ENCODE measurements at places on chromosomes 7 and 10. TPM values are rescaled to one million over a fixed set of nuclear protein-coding genes. Genes with fewer than 3 reads are reported as not detected.

- no peaks in the 10 kb centered on the region for H3K36me3 ChIP-seq
- H3K4me1 ChIP-seq: no peaks in the 10 kb centered on the region
- H3K27me3 ChIP-seq: no peaks in the 10 kb centered on the region
- no peak overlapping the region for H3K27ac ChIP-seq
- no peak overlapping the region for H3K4me3 ChIP-seq
- DNase-seq: no peak
Measured at GRCh38 chr7:156626220-156626895, 14.2 kb upstream of the RNF32 start.

DNA sequence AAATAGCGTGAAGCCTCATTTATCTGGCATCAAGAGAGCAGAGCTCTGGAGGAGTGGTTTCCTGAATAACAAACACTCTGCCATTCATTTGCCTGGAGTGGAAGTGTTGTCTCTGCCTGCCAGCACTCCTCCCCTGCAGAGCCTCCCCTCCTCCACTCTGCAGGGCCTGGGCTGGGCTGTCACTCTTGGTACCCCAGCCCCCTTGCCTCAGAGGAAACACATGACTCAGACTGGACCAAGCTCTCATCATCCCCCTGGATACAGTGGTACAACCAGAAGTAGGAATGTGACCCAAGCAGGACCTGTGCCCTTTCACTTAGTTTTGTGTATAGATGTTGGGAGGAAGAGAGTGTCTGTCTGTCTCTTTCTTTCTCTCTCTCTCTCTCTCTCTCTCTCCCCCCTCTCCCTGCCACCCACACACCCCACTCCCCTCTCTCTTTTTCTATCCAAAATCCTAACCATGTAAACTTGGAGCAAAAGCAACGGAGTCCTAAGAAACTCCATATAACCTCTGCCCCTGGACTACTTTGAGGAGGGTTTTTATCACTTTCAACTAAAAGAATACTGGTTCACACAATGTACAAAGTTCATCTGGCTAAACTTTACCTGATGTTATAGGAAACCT, 43.9 kb downstream of the DOCK4 start:
- no peaks in the 10 kb centered on the region for H3K36me3 ChIP-seq
- DNase-seq: no peak
- no peak overlapping the region for H3K4me3 ChIP-seq

DNA sequence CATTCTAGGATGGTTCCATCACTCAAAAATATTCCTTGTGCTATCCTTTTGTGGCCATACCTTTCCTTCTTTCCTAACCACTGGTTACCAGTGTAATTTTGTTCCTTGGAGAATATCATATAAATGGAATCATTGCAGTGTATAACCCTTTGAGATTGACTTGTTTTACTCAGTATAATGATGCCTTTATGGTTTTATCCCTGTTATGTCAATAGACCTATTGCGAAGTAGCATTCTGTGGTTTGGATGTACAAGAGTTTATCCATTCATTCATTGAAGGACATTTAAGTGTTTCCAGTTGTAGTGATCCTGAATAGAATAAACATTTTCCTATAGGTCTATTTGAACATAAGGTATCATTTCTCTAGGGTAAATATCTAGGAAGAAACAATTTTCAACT, 54.2 kb downstream of the RBM33 start:
- no peak for DNase-seq
- H3K4me3 ChIP-seq: no peak overlapping the region
- peaks cover 18% of the 10 kb centered on the region for H3K4me1 ChIP-seq
- H3K36me3 ChIP-seq: peaks cover 2% of the 10 kb centered on the region
- no peak overlapping the region for H3K27ac ChIP-seq

JAKMIP3 gene
- polyA plus RNA-seq: 0.06 TPM

GRCh38 chr10:82980321-82980720, 1105.3 kb downstream of the NRG3 start:
- no peaks in the 10 kb centered on the region for H3K36me3 ChIP-seq
- H3K27ac ChIP-seq: no peak overlapping the region
- H3K27me3 ChIP-seq: no peaks in the 10 kb centered on the region

- no peak overlapping the region for H3K27ac ChIP-seq
- H3K27me3 ChIP-seq: no peaks in the 10 kb centered on the region
- no peak overlapping the region for H3K4me3 ChIP-seq
- peaks cover 10% of the 10 kb centered on the region for H3K4me1 ChIP-seq
- DNase-seq: no peak
Measured at GRCh38 chr10:120431251-120431651, 25.8 kb upstream of the PLPP4 start.

DNA sequence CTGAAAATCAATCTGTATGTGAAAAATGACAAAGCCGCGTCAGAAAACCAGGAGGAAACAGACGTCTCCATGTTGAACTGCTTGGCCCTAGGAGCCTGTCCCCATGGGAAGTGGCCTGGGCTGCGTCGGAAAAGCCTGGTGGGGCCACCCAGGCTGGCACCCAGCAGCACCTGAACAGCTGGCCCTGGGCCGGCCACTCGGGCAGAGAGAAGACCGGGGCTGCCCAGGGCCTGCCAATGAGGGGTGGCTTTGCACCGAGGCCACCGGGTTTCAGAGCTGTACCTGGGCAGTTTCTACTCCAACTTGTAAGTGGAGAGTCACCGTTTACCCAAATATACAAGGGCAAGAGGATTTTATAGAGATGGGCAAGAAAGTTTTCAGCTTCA, 1.1 kb upstream of the FUOM start:
- H3K27ac ChIP-seq: no peak overlapping the region
- H3K4me1 ChIP-seq: no peaks in the 10 kb centered on the region
- no peak overlapping the region for H3K4me3 ChIP-seq
- H3K36me3 ChIP-seq: no peaks in the 10 kb centered on the region

C10orf105 gene
- not detected for polyA plus RNA-seq

DNA sequence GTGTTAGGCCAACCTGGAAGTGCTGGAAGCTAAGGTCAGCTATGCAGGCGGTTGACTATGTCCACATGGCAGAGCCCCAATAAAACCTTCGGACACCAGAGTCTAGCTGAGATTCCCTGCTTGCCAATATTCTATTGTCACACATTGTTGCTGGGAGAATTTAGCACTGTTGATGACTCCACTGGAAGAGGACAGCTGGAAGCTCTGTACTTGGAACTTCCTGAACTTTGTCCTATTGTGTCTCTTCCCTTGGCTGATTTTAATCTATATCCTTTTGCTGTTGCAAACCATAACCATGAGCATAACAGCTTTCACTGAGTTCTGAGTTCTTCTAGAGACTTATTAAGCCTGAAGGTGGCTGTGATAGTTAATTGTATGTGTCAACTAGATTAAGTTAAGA, 12.0 kb downstream of the XRCC2 start:
- H3K36me3 ChIP-seq: no peaks in the 10 kb centered on the region
- DNase-seq: no peak
- H3K27me3 ChIP-seq: no peaks in the 10 kb centered on the region
- no peak overlapping the region for H3K27ac ChIP-seq
- no peak overlapping the region for H3K4me3 ChIP-seq

GRCh38 chr7:87875151-87876039, 765 bp downstream of the SLC25A40 start:
- H3K27ac ChIP-seq: peak overlapping the region; percentile 93
- H3K4me1 ChIP-seq: peaks cover 9% of the 10 kb centered on the region
- no peak for DNase-seq
- peaks cover 11% of the 10 kb centered on the region for H3K36me3 ChIP-seq
- H3K4me3 ChIP-seq: peak overlapping the region; percentile 98
- H3K27me3 ChIP-seq: no peaks in the 10 kb centered on the region

DNA sequence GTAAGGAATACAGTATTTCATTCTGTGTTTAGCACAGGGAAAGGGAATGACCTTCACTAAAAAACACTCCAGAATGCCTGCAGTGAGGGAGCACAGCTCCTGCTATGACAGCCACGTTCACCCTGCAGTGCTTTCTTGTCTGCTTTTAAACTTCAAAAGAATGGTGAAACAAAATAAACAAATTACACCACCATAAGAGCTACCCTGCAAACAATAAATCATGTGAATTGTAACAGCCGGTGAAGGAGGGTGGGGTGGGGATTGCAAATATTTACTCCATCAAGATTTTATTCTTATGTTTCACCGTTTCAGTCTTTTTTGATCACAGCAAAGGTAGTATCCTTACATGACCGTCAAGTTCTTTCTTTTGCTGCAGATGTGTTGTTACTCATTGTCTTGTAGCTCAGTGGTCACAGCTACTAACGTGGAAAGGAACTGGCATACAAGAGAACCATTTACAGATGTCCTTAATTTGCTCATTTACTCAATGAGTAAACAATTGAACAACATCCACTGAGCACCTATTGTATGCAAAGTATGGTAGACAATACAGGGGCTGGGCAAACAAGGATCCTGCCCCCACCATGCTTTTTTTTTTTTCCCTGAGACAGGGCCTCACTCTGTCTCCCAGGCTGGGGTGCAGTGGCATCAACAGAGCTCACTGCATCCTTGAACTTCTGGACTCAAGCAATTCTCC, 4.1 kb upstream of the CHN2 start:
- peaks cover 2% of the 10 kb centered on the region for H3K4me1 ChIP-seq
- H3K27me3 ChIP-seq: peaks cover 3% of the 10 kb centered on the region
- no peaks in the 10 kb centered on the region for H3K36me3 ChIP-seq

- no peaks in the 10 kb centered on the region for H3K27me3 ChIP-seq
- H3K36me3 ChIP-seq: no peaks in the 10 kb centered on the region
- no peak overlapping the region for H3K27ac ChIP-seq
Measured at GRCh38 chr7:144513334-144513733, 109.8 kb upstream of the NOBOX start.

FGFBP3 gene
- 0.06 TPM for polyA plus RNA-seq

- no peak for DNase-seq
- H3K4me1 ChIP-seq: peaks cover 11% of the 10 kb centered on the region
- no peaks in the 10 kb centered on the region for H3K36me3 ChIP-seq
- peak overlapping the region; percentile 52 for H3K27ac ChIP-seq
Measured at GRCh38 chr10:11539191-11539868, 72.1 kb downstream of the USP6NL start.

TAF5 gene
- polyA plus RNA-seq: 2.4 TPM

DNA sequence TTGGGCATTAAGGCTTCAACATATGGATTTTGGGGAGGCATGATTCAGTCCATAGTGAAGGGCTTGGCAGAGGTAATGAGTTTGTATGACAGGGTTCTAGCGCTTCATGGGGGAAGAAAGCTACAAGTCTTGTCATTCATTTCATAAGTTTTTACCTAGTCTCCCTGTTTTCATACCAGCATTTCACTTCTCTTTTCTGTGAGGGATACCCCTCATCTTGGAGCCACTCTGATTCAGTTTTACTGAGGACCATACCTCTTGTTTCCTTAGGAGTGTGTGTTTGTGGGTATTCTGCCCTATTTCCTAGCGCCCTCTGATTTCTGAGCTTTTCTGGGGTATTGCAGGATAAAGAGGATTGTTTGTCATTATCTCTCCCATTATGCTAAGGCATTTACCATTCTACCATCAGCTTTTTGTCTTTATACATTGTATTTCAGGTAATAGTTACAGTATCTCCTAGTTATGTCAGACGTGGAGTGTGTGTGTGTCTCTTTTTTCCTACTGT, 6.8 kb downstream of the RSBN1L start:
- no peaks in the 10 kb centered on the region for H3K36me3 ChIP-seq
- no peak overlapping the region for H3K27ac ChIP-seq
- H3K27me3 ChIP-seq: no peaks in the 10 kb centered on the region
- no peak for DNase-seq

NACAD gene
- 0.14 TPM for polyA plus RNA-seq

DNA sequence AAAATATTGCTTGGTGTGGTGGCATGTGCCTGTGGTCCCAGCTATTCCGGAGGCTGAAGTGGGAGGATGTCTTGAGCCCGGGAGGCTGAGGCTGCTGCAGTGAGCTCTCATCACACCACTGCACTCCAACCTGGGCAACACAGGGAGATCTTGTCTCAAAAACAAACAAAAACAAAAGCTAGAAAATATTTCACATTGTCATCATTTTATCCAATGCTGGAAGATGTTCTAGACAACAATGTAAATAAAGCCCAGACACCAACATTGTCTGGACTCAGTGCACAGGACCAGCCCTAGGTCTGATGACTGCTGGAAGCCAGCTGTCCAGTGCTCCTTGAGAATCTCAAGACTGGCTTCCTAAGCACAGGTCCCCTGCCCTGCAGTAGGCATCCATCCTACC, 13.5 kb downstream of the SEPHS1 start:
- H3K4me3 ChIP-seq: no peak overlapping the region
- DNase-seq: no peak
- no peaks in the 10 kb centered on the region for H3K4me1 ChIP-seq
- H3K27ac ChIP-seq: no peak overlapping the region
- H3K27me3 ChIP-seq: no peaks in the 10 kb centered on the region
- peaks cover 28% of the 10 kb centered on the region for H3K36me3 ChIP-seq

CRYGN gene
- polyA plus RNA-seq: not detected

ANTXRL gene
- polyA plus RNA-seq: not detected

DNA sequence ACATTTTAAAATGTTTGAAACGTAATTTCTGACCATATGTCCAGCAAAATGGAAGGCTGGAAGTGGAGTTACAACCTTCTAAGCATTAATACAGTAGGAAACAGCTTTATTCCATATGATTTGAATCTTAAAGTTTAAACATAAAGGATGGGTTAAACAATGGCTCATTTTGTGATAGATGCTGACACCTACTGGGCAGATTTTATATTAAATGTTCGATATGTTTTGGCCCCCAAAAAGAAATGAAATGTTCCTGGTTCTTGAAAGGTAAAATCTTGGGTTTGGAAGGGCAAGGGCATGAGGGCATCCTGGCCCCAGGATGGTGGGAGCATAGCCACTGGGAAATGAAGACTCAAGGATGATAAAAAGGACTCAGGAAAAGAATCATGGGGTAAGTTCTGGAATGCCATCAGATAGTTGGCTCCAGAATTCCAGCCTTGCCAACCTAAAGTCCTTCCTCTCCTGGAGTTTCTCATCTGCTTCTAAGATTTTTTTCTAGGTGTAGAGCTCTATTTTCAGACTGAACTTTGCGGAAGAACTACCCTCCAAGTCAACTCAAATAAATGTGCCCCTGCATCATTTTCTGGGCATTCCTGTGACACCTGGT, 34.6 kb upstream of the SLC35G1 start:
- no peaks in the 10 kb centered on the region for H3K36me3 ChIP-seq
- no peaks in the 10 kb centered on the region for H3K27me3 ChIP-seq
- no peak overlapping the region for H3K4me3 ChIP-seq
- DNase-seq: no peak

- H3K27me3 ChIP-seq: no peaks in the 10 kb centered on the region
- no peak overlapping the region for H3K27ac ChIP-seq
- no peak overlapping the region for H3K4me3 ChIP-seq
- no peak for DNase-seq
- H3K36me3 ChIP-seq: no peaks in the 10 kb centered on the region
- no peaks in the 10 kb centered on the region for H3K4me1 ChIP-seq
Measured at GRCh38 chr10:22097696-22098095, 94.2 kb upstream of the DNAJC1 start.

ATP5MK gene
- polyA plus RNA-seq: 745 TPM
